ENCODE measurements at places on chromosomes 1 and 21. TPM values are rescaled to one million over a fixed set of nuclear protein-coding genes. Genes with fewer than 3 reads are reported as not detected.

GRCh38 chr1:1183833-1184775 is 10.4 kb downstream of the TTLL10 start:
- DNase-seq, result no peak

DNA sequence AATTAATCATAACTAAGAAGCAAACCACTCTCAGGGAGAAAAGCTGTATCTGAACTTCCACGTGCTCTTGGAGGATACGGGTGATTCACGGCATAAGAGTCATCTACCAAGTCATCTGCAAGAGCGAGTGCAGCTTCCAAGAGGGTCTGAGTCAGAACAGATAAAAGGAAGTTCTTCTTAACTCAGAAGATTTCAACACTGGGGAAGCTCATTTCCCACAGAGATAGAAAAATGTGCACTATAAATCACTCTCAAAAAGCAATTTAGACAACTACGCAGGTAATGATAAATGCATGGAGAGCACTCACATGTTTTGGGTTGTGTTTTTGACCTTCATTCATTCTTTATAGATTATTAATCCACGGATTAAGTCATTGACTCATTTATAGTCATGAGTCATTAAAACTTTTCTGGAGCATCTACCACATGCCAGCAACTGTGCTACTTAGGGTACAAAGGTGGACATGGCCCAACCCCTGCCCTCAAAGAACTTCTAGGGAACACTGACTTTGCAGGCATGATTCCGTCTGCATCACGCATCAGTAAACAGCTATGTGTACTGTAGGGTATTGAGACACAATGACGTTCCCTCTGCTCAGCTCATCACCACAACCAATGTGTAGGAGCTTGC is 20.8 kb downstream of the KCNJ15 start:
- DNase-seq, result peak; percentile 12

HCRTR1 gene
- total RNA-seq, result not detected

GRCh38 chr1:31586376-31587327 is 10.3 kb downstream of the TINAGL1 start:
- no peak for DNase-seq

DNA sequence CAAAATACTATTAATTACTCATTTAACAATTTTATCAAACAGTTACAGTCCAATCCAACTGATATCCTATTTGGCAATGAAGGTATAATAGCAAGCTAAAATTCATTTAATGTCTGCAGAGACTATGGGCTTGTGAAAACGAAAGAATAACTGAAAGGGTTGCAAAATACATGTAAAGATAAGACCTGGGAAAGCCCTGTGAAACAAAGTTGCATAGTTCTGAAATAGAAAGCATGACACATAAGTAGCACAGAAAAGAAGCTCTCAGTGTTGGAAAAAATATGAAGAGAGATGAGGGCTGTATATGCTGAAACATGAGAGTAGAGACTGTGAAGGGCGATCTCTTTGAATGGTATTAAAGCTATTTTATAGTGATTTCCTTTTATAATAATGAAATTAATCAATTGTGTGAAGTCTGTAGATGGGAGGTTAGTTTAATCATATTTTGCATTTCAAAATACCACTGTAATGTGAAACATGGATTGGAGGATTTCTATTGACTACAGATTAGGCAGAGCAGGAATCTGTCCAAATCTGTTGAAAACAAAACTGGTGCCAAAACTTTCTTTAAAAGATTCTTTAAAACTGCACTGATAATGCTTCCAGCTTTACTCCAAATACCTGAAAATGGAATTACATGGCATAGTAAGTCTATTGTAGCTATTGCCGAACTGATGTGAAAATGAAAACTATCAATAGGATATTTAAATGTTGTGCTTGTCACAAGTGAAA is 1518.9 kb upstream of the B3GALT2 start:
- no peak for DNase-seq

- peak; percentile 35 for DNase-seq
Observed at GRCh38 chr1:89607156-89607555, 25.8 kb upstream of the LRRC8C start.

GRCh38 chr1:15022048-15022447 is 131.5 kb upstream of the TMEM51 start:
- DNase-seq, result no peak

- DNase-seq, result no peak
Observed at GRCh38 chr1:225820522-225821120, 10.7 kb downstream of the EPHX1 start.

PDZK1IP1 gene
- not detected for total RNA-seq

DNA sequence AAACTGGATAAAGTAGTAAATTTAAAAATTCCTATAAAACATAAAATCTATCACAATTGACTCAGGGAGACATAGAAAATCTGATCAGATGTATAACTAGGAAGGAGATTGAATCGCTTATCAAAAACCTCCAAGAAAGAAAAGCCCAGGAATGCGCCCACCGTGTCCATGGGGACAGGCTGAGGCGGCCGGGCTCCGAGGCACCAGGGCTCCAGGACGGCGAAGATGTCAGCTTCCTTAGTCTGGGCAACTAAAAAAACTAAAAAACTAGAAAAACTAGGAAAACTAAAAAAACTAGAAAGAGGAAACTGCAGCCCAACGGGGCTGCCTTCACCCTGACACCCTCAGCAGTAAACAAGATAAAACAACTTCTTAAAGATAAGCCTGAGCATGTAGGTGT is 229.0 kb upstream of the RAB4A start:
- DNase-seq, result no peak

- no peak for DNase-seq
Observed at GRCh38 chr1:109885589-109885988, 25.1 kb upstream of the CSF1 start.
